ENCODE measurements at places on chromosomes 6 and 20.

GRCh38 chr20:11072982-11073381 is 399.2 kb upstream of the JAG1 start:
- no peak for DNase-seq

DNA sequence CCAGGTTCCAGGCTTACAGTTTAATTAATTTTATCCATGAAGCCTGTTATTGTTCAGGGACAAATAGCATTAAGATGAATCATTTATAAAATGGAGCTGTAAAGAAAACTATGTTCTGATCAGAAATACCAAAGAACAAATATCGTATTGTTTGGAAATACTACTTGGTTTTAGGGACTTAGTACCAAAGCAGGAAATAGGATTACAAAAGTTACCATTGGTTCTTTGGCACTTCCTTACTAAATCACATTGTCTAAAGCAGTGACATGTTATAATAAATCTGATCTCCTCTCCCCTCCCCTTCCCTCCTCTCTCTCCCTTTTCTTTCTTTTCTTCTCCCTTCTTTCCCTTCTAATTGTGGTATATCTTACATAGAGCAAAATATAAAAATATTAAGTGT is 29.6 kb downstream of the CRYBG1 start:
- DNase-seq = no peak

- no peak for DNase-seq
Measured at GRCh38 chr20:63884506-63885263, 10.2 kb upstream of the DNAJC5 start.

GRCh38 chr6:151704383-151704782 is 103.1 kb upstream of the ESR1 start:
- no peak for DNase-seq

DNA sequence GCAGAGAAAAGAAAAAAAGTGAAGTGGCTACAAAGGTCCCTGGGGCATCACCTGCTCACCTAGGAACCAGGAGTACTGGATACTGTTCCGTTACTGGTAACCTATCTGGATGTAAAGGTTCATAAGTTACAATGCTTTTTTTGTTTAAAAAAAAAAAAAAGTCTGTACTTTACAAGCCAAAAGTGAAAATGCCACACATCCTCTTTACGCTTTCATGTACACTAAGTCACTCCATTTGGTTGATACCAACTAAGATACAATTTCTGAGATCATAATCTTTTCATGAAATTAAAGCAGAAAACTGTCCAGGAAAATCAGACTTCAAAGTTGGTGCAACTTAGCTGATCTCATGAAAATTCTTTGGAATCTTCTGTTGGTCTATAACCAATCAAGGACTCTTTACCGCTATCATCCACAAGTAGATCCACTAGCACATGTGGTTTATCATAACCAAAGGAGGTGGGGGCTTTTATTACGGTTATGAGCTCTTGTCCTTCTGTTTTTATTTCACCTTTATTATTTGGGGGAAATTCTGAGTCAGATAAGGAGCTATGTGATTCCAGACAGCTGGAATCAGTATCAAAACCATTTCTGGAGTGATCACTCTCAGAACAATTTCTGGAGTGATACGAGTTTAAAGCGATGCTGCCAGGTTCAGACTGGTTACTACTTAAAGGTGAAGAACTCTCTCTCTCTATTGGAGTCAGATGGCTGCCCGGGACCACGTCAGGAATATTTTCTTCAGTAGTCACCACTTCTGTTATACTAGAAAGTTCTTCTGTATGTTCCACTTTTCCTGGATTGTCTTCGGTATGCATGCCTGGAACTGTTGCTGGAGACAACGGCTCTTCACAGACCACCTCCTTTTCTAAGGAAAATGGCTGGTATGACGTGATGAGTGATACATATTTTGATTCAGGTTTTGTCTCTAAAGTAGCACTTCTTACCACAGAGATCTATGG is 21.2 kb downstream of the IFNGR1 start:
- no peak for DNase-seq

- no peak for DNase-seq
Measured at GRCh38 chr6:38114976-38115625, 295.6 kb downstream of the ZFAND3 start.
